Foreskin keratinocyte (primary cell): ENCODE measurements at places on chromosomes 6 and 20. TPM values are rescaled to one million over a fixed set of nuclear protein-coding genes. Genes with fewer than 3 reads are reported as not detected.

The ITPR3 gene
- polyA plus RNA-seq: 23.4 and 26.1 TPM in 2 replicates

The EPPIN gene
- not detected in 2 replicates for polyA plus RNA-seq

The GPR6 gene
- polyA plus RNA-seq: not detected in 2 replicates

The SMOC2 gene
- 0.21 and 0.24 TPM in 2 replicates for polyA plus RNA-seq

The PAX1 gene
- not detected in 2 replicates for polyA plus RNA-seq

The RBM24 gene
- 0.46 and 0.86 TPM in 2 replicates for polyA plus RNA-seq

The MYBL2 gene
- 60.5 and 74.9 TPM in 2 replicates for polyA plus RNA-seq

The SNRPB2 gene
- 60.0 and 63.8 TPM in 2 replicates for polyA plus RNA-seq

The DEFB118 gene
- polyA plus RNA-seq: not detected in 2 replicates

The C6orf58 gene
- 0.14 and 0.16 TPM in 2 replicates for polyA plus RNA-seq

The ESF1 gene
- polyA plus RNA-seq: 6.3 and 7.6 TPM in 2 replicates

The OR2B6 gene
- polyA plus RNA-seq: not detected in 2 replicates

The SASH1 gene
- polyA plus RNA-seq: 1.3 and 1.4 TPM in 2 replicates

The TAGAP gene
- 0.03 and 0.06 TPM in 2 replicates for polyA plus RNA-seq

The AVP gene
- polyA plus RNA-seq: not detected in 2 replicates

The COL12A1 gene
- polyA plus RNA-seq: 27.7 and 36.6 TPM in 2 replicates

The FRS3 gene
- 2.7 and 2.8 TPM in 2 replicates for polyA plus RNA-seq

The SAMD10 gene
- polyA plus RNA-seq: 2.1 and 2.3 TPM in 2 replicates

The ZNF341 gene
- polyA plus RNA-seq: 2.7 and 2.8 TPM in 2 replicates

The LIN28B gene
- not detected in 2 replicates for polyA plus RNA-seq

The RING1 gene
- 47.6 and 48.9 TPM in 2 replicates for polyA plus RNA-seq

The PRSS35 gene
- polyA plus RNA-seq: not detected in 2 replicates

The HMGCLL1 gene
- 0.04 TPM in 1 of 2 replicates, not detected in the other for polyA plus RNA-seq

The TOX2 gene
- 0.10 and 0.29 TPM in 2 replicates for polyA plus RNA-seq

The SLC17A2 gene
- polyA plus RNA-seq: not detected in 2 replicates

The BMP2 gene
- 3.2 and 3.3 TPM in 2 replicates for polyA plus RNA-seq

The RSPH4A gene
- 0.04 TPM in 2 replicates for polyA plus RNA-seq

The MYB gene
- 0.09 and 0.13 TPM in 2 replicates for polyA plus RNA-seq

The ADGB gene
- polyA plus RNA-seq: not detected in 2 replicates

The RIPOR2 gene
- not detected in 2 replicates for polyA plus RNA-seq

The VWA7 gene
- 0.25 and 0.38 TPM in 2 replicates for polyA plus RNA-seq

The DCDC2 gene
- polyA plus RNA-seq: 0.18 and 0.23 TPM in 2 replicates

The XKR7 gene
- not detected in 2 replicates for polyA plus RNA-seq

The SMPDL3A gene
- 2.7 and 5.0 TPM in 2 replicates for polyA plus RNA-seq

The WFDC5 gene
- 0.57 and 0.86 TPM in 2 replicates for polyA plus RNA-seq

The ARMC12 gene
- 0.15 and 0.23 TPM in 2 replicates for polyA plus RNA-seq

The OLIG3 gene
- polyA plus RNA-seq: not detected in 2 replicates

The FNDC1 gene
- polyA plus RNA-seq: 0.01 and 0.02 TPM in 2 replicates

The ARHGAP40 gene
- polyA plus RNA-seq: 0.06 and 0.10 TPM in 2 replicates
